ENCODE measurements at places on chromosomes 11 and 22.

- H3K27ac ChIP-seq: no peak overlapping the region
- H3K4me1 ChIP-seq: peaks cover 6% of the 10 kb centered on the region
- no peak overlapping the region for H3K4me3 ChIP-seq
- H3K36me3 ChIP-seq: no peaks in the 10 kb centered on the region
Observed at GRCh38 chr22:22154040-22154439, 90.5 kb upstream of the VPREB1 start.

GRCh38 chr22:35085621-35086020 lies 19.7 kb downstream of the ISX start:
- H3K27ac ChIP-seq: no peak overlapping the region
- H3K4me1 ChIP-seq: no peaks in the 10 kb centered on the region
- DNase-seq: no peak
- H3K4me3 ChIP-seq: no peak overlapping the region

GRCh38 chr11:128948583-128948982 lies 5.9 kb upstream of the TP53AIP1 start:
- H3K36me3 ChIP-seq: no peaks in the 10 kb centered on the region
- no peak for DNase-seq
- H3K4me3 ChIP-seq: no peak overlapping the region

GRCh38 chr11:81207421-81208054 lies 1526.1 kb downstream of the FAM181B start:
- no peaks in the 10 kb centered on the region for H3K36me3 ChIP-seq
- H3K4me1 ChIP-seq: no peaks in the 10 kb centered on the region
- H3K4me3 ChIP-seq: no peak overlapping the region
- H3K27me3 ChIP-seq: no peaks in the 10 kb centered on the region
- no peak for DNase-seq

- no peaks in the 10 kb centered on the region for H3K36me3 ChIP-seq
- H3K27ac ChIP-seq: no peak overlapping the region
- no peak for DNase-seq
- no peak overlapping the region for H3K4me3 ChIP-seq
- H3K4me1 ChIP-seq: no peaks in the 10 kb centered on the region
Observed at GRCh38 chr11:126573325-126573978, 218.0 kb downstream of the ST3GAL4 start.

DNA sequence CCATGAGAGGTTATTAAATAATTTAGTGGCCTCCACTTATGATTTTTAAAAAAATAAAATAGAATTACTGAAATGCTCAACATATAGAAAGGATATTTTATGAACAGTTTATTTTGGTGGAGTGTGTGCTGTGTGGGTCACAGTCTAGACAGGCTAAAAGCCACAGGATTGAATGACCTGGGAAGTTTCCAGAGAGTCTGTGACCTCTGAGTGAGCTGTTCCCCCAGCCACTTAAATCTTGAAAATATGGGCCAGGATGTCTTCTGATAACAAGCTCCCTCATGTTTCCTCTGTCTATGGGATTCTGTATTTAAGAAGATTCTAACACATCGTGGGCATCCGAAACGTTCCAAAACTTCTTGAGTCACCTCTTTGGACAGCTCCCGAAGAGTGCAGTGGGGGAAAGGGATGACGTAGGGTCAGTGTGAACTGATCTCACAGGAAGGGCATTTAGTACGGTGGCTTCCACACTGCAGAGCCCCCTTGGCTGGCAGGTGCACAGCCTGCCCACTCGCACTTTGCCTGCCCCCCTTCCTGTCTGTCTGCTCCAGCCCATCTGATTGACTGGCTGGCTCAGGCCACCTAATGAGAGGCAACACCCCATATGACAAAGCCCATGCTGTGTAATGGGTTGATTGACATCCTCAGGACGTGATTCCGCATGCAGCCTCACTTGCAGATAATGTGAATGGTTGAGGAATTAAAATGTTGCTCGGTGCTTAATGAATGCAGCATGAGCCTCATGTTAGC lies 97.4 kb downstream of the NTM start:
- H3K36me3 ChIP-seq: no peaks in the 10 kb centered on the region
- no peaks in the 10 kb centered on the region for H3K4me1 ChIP-seq
- peaks cover 8% of the 10 kb centered on the region for H3K27me3 ChIP-seq
- no peak for DNase-seq

GRCh38 chr22:21855676-21856075 lies 11.8 kb downstream of the MAPK1 start:
- no peak overlapping the region for H3K4me3 ChIP-seq
- H3K4me1 ChIP-seq: peaks cover 79% of the 10 kb centered on the region
- H3K27ac ChIP-seq: no peak overlapping the region
- DNase-seq: no peak

GRCh38 chr11:134508219-134508990 lies 96.4 kb upstream of the B3GAT1 start:
- H3K27ac ChIP-seq: no peak overlapping the region
- DNase-seq: no peak
- no peaks in the 10 kb centered on the region for H3K36me3 ChIP-seq
- H3K4me3 ChIP-seq: no peak overlapping the region

DNA sequence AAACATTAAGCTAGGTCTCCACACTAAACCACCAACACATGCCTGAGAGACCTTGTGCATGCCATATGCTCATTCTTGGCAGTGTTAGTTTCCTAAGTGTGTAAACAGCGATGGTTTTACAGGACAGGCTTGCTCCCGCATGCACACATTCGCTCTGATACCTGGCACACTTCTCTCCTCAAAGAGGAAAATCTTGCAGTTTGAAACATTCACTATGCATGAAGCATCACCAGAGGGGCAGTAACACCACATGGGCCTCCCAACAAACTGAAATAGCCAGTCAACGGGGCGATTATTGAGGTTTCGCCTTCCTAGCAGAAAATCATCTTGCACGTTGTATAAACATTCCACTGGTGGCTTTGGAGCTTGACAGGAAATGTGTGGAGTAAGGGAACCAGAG lies 52.6 kb downstream of the ABTB2 start:
- DNase-seq: no peak
- H3K27ac ChIP-seq: no peak overlapping the region
- peaks cover 2% of the 10 kb centered on the region for H3K27me3 ChIP-seq

- no peak overlapping the region for H3K4me3 ChIP-seq
- no peaks in the 10 kb centered on the region for H3K27me3 ChIP-seq
- no peak overlapping the region for H3K27ac ChIP-seq
- H3K4me1 ChIP-seq: no peaks in the 10 kb centered on the region
Observed at GRCh38 chr11:36048496-36049247, 104.8 kb downstream of the LDLRAD3 start.

- DNase-seq: no peak
- H3K4me1 ChIP-seq: no peaks in the 10 kb centered on the region
- H3K4me3 ChIP-seq: no peak overlapping the region
Observed at GRCh38 chr11:37533830-37534229, 935.8 kb upstream of the RAG2 start.

- no peak overlapping the region for H3K27ac ChIP-seq
- no peak for DNase-seq
- H3K27me3 ChIP-seq: no peaks in the 10 kb centered on the region
- H3K4me1 ChIP-seq: no peaks in the 10 kb centered on the region
- no peaks in the 10 kb centered on the region for H3K36me3 ChIP-seq
Observed at GRCh38 chr11:82195283-82195682, 538.4 kb downstream of the FAM181B start.

- H3K27ac ChIP-seq: no peak overlapping the region
- no peak overlapping the region for H3K4me3 ChIP-seq
- H3K27me3 ChIP-seq: no peaks in the 10 kb centered on the region
- H3K4me1 ChIP-seq: peaks cover 7% of the 10 kb centered on the region
- H3K36me3 ChIP-seq: no peaks in the 10 kb centered on the region
Observed at GRCh38 chr22:24502034-24502433, 6.9 kb downstream of the UPB1 start.

GRCh38 chr11:114059278-114059983 lies at the start of gene ZBTB16:
Gene ZBTB16 (plus strand): TSS chr11:114059711. CDS start chr11:114063301, 3,590 bp downstream.
- H3K27ac ChIP-seq: peak within 1 kb of the TSS; percentile 67
- peak; percentile 75 for DNase-seq
- H3K4me1 ChIP-seq: peaks cover 6% of the 10 kb centered on the region
- peaks cover 16% of the 10 kb centered on the region for H3K27me3 ChIP-seq
- H3K4me3 ChIP-seq: peak within 1 kb of the TSS; percentile 80

DNA sequence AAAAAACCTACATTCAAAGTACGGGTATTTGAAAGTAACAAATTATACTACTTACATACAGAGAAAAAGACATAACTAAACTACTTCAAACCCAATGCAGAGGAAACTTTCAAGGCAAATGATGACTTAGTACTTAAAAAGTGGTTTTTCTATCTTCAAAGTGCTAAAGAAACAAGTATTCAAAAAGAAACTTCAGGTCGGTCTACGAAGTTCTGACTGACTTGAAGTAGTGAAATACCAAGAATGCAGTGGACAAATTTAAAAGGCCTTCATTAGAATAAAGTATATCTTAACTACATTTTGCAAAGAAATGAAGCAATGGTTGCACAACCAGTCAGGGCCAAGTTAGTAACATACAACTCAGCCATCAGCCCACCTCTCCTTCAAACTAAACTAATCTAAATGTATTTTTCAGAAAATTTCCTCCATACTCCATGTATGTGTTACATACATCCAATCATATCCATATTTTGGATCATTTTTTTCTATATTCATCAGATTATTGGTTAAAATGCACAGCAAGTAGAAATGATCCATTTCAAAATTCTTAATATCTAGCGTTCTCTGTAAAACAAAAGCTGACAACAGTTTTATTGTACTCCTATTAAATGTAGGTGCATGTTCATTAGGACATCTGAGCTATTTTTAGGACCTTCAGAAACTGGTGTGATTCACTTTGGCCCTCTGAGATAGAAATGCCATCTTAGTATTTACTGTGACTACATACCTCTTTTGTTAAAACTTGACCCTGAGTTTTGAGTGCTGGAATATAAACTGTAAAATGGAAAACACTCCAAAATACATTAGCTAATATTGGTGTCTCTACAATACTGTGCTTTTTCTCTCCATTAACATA lies 49.9 kb downstream of the BIRC2 start:
- H3K27ac ChIP-seq: peak overlapping the region; percentile 67
- no peak for DNase-seq
- peaks cover 37% of the 10 kb centered on the region for H3K36me3 ChIP-seq
- H3K4me3 ChIP-seq: no peak overlapping the region
